ENCODE measurements at places on chromosomes 2 and 18.

GRCh38 chr2:170525566-170525900 lies 189.6 kb upstream of the SP5 start:
- DNase-seq: peak; percentile 97

GRCh38 chr2:163716101-163716500 lies 19.7 kb downstream of the FIGN start:
- DNase-seq: no peak

- DNase-seq: no peak
Measured at GRCh38 chr18:7202169-7202568, 28.7 kb upstream of the LRRC30 start.

DNA sequence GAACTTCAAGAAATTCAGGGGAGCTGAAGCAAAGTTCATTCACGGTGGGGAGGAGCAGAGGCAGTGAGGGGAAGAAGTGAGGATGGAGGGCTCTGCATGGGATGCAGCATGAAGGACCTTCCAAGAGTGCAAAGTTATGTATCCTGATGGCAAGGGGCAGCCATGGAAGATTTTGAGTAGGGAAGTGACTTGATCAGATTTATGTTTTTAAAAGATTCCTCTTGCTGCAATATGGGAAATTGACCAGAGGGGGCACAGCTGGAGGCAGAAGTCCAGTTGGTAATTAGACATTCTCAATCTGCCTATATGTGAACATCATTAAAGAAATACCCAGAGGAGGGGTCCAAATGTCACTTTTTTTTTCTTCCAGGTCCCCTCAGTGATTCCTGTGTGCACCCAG lies 21.5 kb upstream of the ANXA4 start:
- peak; percentile 54 for DNase-seq

DNA sequence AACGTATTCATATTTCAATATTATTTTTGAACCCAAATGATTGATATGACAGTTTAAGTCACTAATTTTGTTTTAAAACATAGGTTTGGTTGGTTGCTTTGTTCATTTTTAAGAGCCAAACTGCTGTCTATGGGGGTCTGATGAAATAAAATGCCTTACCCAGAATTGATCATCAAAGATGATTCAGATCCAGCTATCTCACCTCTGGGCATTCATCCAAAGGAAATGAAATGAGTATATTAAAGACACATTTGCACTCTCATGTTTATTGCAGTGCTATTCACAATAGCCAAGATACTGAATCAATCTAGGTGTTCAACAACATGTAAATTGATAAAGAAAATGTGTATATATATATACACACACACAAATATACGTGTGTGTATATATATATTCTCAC lies 326.9 kb upstream of the GULP1 start:
- DNase-seq: peak; percentile 87

DNA sequence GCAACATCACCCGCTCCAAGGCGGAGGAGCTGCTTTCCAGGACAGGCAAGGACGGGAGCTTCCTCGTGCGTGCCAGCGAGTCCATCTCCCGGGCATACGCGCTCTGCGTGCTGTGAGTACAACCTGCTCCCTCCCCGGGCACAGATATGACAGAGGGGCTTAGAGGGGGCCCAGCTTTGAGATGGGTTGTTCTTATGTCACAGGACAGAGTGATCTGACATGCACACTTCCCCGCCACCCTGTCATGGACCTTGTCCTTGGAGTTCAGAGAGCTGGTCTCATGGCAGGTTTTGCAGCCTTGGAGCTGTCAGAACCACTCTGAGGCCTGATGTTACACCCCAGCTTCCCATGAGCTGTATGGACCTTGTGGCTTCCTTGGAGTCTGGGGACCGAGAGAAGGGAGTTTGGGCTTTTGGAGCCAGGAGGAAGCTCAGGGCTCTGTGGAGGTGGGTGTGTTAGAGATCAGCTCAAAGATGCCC lies 398 bp downstream of the INPP5D start:
- DNase-seq: no peak

- DNase-seq: peak; percentile 42
Measured at GRCh38 chr2:79855264-79856006, 342.6 kb downstream of the CTNNA2 start.
